ENCODE measurements at places on chromosomes 5 and 9. TPM values are rescaled to one million over a fixed set of nuclear protein-coding genes. Genes with fewer than 3 reads are reported as not detected.

Gene ADAM19
- 60.1 TPM for total RNA-seq

Gene HAVCR1
- total RNA-seq = not detected

Gene FOXD4
- total RNA-seq = 0.19 TPM

Gene ZNF484
- total RNA-seq = 10.8 TPM

Gene KCNIP1
- 0.98 TPM for total RNA-seq

Gene FOXI1
- under 0.01 TPM for total RNA-seq

Gene PRSS3
- total RNA-seq = 14.1 TPM

Gene WDR31
- total RNA-seq = 0.29 TPM

Gene TTC23L
- 0.19 TPM for total RNA-seq

Gene ZDHHC11
- 0.67 TPM for total RNA-seq

Gene PCDHGA11
- 11.4 TPM for total RNA-seq

Gene ISL1
- total RNA-seq = not detected

Gene GABRB2
- total RNA-seq = not detected

Gene ITK
- total RNA-seq = not detected

Gene PDE8B
- total RNA-seq = 0.10 TPM

Gene WNK2
- total RNA-seq = not detected

Gene SPDL1
- 25.2 TPM for total RNA-seq

Gene LPAR1
- total RNA-seq = 0.33 TPM

Gene CCDC152
- 0.33 TPM for total RNA-seq

Gene CAVIN4
- 1.6 TPM for total RNA-seq

Gene CCL21
- not detected for total RNA-seq

Gene PRELID1
- total RNA-seq = 203 TPM

Gene DROSHA
- total RNA-seq = 31.8 TPM
